ENCODE measurements at places on chromosomes 11 and 22.

DNA sequence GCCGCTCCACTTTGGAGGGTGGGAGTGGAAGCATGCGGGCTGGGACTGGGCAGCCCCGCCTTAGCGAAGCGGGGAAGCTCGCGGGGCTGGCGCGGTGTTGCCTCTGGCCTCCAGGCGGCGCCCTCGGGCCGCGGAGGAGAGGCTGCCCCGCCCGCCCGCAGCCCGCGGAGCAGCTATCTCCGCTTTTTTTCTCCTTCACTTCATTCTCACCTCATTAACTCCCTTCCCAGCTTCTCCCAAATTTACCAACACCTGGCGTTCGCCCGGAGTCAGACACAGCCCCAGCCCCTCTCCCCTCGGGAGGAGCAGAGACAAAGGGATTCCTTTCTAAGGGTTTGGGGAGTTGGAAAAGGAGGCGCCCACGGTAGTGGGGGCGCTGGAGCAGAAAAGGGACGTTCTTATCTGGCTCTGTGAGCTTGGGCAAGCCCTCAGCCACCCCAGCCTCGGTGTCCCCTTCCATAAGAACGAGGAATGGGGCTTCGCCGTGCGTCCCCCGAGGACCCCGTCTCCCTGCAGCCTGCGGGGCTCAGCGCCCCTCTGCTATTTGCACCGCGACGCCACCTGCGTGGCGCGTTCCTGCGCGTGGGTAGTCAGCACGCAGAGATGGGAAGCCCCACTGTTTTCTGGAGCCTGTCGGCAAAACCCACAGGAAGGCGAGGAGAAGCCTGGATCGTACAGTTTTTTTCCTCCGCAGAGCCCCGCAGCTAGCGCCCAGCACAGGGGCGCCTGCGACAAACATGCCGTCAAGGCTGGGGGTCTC lies 1.5 kb upstream of the WNT11 start:
- DNase-seq, result peak; percentile 54

DNA sequence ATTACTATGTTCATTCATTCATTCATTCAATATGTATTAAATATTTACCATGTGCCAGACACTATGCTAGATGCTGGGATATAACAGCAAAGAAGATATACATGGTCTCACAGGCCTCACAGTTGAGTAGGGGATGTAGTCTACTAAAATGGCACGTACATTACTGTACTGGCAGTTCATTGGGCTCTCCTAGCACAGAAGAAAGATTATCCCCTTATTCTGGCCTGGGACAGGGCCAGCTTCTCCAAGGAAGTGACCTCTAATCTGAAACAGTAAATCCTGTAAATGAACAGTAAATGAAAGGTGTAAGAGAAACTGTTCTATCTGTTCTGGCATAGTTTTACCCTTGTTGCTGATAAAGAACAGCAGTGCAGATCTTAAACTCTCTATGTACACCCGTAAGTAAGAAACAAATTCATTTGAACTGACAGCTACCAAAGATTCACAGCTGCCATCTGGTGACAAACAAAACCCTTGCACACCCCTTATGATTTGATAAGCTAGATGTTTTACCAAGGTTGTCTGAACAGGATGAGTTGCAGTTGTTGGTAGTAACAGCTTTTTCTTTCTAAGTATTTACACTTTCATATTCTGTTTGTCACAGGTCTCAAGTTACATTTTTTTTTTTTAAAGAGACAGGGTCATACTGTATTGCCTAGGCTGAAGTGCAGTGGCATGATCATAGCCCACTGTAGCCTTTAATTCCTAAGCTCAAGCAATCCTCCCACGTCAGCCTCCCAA lies 263.1 kb downstream of the TMEM135 start:
- peak; percentile 52 for DNase-seq

GRCh38 chr22:39729141-39729934 lies 158.8 kb downstream of the CACNA1I start:
- DNase-seq, result no peak

DNA sequence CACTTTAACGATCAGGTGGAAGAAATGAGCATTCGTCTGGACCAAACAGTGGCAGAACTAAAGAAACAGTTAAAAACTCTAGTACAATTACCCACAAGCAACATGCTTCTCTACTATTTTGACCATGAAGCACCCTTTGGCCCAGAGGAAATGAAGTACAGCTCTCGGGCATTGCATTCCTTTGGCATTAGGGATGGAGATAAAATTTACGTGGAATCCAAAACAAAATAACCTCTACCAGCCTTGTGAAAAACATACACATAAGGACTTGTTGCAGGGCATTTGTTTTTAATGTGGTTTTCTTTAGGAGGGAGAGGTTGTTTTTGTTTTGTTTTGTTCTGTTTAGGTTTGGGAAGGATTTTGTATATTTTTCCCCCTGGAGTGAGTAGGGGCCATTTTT lies 14.2 kb upstream of the TECTA start:
- DNase-seq, result no peak

- DNase-seq, result no peak
Observed at GRCh38 chr11:25943777-25944661, 387.9 kb upstream of the ANO3 start.

- DNase-seq, result no peak
Observed at GRCh38 chr11:96287822-96288439, 55.1 kb downstream of the MAML2 start.

DNA sequence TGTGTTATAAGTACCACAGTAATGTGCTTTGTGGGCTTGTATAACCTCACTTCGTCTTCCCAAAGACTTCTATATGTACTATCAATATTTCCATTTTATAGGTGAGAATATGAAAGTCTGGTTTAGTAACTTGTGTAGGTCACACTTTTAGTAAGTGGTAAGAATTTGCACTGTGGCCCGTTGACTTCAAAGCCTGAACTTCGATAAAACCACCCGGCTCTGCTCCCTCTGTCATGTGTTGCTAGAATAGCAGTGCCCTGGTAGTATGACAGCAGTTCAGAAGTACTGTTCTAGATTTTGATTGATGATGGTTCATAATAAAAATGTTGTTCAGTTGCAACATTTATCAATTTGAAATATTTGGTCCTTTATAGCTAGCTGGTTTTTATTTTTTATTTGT lies 110.2 kb upstream of the SORL1-AS1 start:
- no peak for DNase-seq

- no peak for DNase-seq
Observed at GRCh38 chr11:34825315-34825669, 90.9 kb downstream of the APIP start.

DNA sequence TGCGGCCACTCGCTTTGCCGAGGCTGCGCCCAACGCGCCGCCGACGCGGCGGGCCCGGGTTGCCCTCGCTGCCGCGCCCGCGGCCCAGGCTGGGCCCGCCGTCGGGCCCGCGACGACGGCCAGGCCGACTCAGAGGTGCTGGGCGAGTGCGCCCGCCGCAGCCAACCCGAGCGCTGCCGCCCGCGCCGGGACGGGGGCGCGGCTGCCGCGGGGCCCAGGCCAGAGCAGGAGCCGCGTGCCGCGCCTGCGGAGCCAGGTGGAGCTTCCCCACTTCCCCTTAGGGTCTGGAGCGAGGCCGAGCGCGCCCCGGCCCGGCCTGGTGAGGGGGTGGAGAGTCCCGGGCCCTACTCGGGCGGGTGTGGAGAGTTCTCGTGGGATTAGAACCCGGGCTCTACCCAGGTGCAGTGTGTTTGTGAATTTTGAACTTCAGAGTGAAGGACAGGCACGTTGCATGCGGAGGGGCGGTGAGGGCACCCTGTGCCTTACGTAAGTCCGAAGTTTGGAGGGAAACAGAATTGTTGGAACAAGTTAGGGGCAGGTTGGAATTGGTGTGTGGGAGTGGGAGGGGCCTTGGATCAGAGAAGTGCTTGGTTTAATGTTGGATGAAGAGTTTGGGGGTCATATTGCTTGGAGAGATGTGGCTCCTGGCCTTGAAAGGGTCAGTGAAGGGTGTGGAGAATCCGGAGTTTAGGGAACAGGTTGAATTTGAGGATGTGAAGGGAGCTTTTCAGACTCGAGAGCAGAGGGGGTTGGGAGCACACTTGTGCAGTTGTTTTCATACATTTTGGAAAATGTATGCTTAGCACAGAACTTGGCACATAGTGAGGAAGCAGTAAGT lies 697 bp downstream of the RNF169 start:
- peak; percentile 35 for DNase-seq

DNA sequence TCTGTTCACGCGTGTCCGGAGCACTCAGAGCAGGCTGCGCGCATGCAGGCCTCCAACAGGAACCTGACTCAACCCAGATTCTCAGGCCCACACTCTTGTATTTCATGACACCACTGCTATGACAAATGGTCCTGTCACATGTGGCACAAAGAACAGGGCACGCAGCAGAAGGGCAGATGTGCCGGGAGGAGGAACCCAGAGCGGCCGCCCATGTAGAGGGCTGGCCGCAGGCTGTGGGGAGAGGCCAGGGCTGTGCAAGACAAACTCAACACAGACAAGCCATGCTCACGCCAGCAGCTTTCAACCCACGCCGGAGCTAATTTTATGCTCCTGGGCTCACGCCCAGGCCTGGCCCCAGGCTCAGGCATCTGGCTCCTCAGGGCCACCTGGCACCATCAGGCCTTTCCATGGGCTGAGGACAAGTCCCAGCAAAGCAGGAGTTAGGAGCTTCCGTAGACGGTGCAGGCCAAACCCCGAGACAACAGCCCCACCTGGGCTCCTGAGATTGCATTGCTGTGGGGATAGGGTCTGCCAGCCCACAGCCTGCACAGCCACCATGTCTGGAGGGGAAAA lies 40.0 kb downstream of the DUSP8 start:
- DNase-seq, result peak; percentile 35

GRCh38 chr22:26552466-26552865 lies 37.5 kb downstream of the TPST2 start:
- DNase-seq, result no peak

- no peak for DNase-seq
Observed at GRCh38 chr11:100004541-100004940, 682.5 kb upstream of the ARHGAP42 start.

GRCh38 chr22:41181349-41182241 lies 23.5 kb upstream of the L3MBTL2 start:
- no peak for DNase-seq

DNA sequence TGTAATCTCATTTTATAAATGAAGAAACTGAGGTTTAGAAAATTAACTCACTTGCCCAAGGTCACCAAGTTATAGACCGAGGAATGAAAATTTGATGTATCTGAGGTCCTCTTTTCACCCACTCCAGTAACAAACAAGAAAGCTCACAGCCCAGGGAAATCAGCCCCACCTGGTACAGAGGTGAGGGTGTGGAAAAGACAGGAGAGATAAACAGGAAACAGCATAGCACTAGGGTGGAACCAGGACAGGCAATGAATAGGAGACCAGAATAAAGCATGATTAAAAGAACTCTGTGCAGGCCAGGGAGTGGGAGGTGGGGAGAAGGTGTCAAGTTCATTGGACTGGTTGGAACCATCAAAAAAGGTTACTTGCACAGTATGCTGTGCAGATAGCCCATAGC lies 46.2 kb upstream of the SMCO4 start:
- DNase-seq, result no peak

GRCh38 chr11:64286801-64287159 lies 1.1 kb downstream of the GPR137 start:
- DNase-seq, result no peak

GRCh38 chr11:61922539-61922938 lies 5.2 kb upstream of the RAB3IL1 start:
- DNase-seq, result no peak

- no peak for DNase-seq
Observed at GRCh38 chr11:102729849-102730815, 5.4 kb upstream of the MMP8 start.

GRCh38 chr11:93846411-93846810 lies 4.0 kb downstream of the VSTM5 start:
- no peak for DNase-seq

GRCh38 chr22:49317369-49317768 lies 510.3 kb downstream of the BRD1 start:
- peak; percentile 1 for DNase-seq
